ENCODE measurements at places on chromosomes 5 and 9.

DNA sequence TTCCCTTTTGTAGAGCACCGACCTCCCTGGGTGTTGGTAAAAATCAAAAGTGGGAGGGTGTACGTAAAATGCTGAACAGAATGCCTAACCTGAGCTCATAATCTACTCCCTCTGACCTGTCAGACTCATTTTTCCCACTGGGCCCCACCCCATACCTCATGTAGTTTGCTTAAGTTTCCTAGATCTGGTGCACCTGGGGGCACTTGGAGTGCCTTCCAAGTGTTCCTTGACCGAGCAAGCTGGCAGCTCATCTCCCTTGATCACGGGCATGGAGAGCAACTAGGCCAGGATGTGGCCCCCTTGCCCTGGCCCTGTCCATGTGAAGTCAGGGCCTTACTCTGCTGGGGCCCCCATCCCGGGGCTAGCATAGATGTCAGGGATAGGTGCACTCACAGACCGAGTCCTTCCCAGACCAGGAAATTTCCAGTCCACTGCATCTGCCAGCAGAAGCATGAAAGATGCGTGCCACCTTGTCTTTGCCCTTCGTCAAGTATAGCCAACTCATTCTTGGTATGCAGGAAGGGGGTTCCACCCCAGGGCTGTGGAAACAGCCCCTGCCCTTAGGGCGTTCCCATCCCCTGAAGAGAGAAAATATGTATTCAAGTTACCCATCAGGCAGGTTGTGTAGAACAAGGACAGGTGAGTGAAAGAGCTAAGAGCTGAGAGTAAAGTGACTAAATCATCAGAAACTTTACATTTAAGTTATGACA, 41.9 kb downstream of the SLC22A5 start:
- no peak for DNase-seq

GRCh38 chr5:176171171-176171760, 67.0 kb upstream of the SIMC1 start:
- DNase-seq: no peak

DNA sequence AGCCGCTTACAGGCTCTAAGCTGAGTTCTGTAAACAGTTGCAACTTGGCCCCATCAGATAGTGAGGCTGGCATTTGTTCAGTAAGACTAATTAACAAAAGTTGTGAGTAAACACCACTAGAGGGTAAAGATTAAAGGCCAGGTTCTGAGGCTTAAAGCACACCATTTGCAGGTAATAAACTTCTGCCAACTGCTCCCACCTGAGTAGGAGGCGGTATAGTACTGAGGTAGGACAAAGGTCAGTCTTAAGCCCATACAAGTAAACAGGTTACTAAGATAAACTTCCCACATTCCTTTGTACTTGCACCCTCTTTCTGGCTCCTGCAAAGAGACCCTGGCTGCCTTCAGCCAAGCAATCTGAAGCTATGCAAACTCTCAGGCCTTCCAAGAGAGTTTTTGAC, 419.6 kb downstream of the DNAH5 start:
- DNase-seq: no peak

DNA sequence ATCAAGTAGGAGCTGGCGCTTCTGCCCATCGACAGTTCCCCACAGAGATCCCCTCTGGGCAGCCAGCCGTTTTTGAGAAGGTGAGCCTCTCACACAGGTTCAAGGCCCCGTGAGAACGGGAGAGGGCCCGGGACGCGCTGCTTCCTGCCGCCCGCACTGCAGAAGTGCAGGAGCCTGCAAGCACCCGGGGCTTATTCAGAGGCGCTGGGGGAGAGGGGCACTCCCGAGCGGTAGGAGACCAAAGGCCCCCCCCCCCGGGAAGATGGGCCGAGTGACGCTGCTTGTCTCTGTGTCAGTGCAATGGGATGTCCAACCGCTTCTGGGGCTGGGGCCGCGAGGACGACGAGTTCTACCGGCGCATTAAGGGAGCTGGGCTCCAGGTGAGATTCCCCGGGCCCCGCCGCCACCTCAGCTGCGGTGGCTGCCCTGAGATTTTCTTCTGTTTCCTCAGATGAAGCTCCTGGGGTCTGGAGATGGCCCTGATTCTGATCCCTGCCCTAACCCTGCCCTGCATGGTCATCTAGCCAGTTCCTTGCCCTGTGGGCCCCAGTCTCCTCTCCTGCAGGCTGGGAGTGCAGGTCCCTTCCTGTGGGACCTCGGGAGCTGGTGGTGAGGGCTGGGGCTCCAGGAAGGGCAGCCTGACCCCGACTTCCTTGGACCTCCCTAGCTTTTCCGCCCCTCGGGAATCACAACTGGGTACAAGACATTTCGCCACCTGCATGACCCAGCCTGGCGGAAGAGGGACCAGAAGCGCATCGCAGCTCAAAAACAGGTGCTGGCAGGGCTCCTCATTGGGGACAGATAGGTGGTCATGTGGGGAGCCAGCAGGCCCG, 8.5 kb downstream of the B4GALT7 start:
- no peak for DNase-seq

DNA sequence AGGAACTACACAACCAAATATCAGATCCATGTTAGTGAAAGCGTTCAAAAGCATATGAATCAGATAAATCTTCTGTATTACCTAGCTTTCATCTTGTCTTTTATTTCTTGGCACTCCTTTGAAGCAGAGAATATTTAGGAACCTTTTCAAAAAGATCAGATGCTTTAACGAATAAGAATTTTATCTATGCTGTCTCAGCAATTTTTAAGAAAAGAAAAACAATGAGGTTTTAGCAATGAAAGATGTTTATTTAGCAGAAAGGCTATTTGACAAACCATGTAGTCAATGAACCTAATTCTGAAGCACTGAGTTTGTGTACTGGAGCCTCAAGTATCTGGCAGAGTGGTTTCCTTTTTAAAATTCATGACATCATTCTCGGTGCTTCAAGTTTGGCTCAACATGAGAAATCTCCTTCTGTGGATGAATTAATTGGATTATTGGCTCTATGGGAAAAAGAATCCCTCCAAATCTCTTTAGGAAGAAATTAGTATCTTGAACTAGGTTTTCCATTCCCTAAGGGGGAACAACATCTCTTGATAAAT, 534.7 kb downstream of the CAAP1 start:
- no peak for DNase-seq

DNA sequence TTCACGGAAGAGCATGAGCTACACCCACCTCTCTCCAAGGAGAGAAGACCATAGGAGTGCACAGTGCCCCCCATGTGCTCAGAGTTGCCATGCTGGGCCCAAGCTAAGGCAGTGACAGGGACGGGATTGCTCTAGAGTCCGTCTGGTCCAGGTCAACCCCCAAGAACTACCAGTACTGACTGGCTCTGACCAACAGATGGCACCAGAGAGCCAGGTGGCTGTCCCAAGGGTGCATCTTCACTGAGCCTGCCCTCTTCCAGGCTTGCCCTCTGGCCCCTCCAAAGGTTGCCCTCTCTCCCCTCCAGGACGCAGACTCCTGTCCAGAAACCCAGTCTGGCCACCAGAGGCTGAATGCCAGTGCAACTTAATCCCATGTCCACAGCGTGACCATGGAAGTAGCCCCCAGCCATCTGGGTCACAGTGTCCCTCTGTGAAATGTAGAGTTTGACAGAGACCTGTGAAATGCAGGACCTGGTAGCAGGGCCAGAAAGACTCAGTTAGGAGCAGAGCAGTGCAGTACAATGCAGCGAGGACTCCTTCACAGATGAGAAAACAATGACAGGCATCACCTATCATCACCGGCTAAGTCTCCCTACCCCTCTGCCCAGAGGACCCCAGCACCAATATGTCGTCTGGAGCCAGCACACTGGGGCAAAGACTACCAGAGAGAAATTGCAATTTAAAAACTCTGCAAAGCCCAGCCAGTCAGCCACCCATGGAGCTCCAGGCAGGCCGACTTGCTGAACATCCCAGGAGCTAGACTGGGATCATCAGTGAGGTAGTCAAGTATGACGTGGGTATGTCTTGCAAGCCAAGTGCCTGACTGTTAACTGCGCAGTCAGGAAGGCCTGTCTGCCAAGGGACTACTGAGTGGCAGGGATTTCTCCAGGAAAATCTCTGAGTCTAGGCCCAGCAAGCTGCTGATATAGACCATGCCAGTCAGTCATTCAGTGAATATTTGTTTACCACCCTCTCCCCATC, 7.7 kb upstream of the SKP1 start:
- DNase-seq: peak; percentile 61

GRCh38 chr5:154947778-154948177, 6.9 kb downstream of the MRPL22 start:
- DNase-seq: no peak

GRCh38 chr9:123069010-123069481, 35.6 kb downstream of the GPR21 start:
- no peak for DNase-seq

DNA sequence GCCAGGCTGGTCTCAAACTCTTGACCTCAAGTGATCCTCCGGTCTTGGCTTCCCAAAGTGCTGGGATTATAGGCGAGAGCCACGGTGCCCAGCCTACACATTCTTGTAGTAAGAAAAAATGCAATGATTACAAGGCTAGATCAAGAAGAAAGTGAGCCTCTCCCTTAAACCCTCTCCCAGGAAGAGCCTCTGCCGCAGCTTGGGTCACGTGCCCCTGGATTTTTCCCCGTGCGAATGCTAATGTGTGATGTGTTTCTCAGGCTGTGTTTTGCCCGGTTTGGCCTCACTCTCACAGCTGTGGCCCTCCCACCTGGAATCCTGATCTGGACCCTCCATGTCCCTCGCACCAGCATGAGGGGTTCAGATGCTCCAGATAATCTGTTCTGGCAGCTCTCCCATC, 6.9 kb downstream of the PLPP7 start:
- no peak for DNase-seq

DNA sequence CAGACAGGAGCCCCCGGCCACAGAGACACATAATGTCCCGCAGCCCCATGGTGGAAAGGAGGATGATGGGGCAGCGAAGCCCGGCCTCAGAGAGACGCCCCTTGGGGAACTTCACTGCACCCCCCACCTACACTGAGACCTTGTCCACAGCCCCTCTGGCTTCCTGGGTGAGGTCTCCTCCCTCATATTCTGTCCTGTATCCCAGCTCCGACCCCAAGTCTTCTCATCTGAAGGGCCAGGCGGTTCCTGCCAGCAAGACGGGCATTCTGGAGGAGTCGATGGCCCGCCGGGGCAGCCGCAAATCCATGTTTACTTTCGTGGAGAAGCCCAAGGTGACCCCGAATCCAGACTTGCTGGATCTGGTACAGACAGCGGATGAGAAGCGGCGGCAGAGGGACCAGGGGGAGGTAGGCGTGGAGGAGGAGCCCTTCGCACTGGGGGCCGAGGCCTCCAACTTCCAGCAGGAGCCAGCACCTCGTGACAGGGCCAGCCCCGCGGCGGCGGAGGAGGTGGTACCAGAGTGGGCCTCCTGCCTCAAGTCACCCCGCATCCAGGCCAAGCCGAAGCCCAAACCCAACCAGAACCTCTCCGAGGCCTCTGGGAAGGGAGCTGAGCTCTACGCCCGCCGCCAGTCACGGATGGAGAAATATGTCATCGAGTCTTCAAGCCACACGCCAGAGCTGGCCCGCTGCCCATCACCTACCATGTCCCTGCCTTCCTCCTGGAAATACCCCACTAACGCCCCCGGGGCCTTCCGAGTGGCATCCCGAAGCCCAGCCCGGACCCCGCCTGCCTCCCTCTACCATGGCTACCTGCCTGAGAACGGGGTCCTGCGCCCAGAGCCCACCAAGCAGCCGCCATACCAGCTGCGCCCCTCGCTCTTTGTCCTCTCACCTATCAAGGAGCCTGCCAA, 8.9 kb downstream of the SYNPO start:
- no peak for DNase-seq

GRCh38 chr9:77602852-77603251, 45.3 kb downstream of the GNA14 start:
- no peak for DNase-seq

GRCh38 chr9:15724016-15724415, 171.2 kb downstream of the CCDC171 start:
- DNase-seq: no peak

DNA sequence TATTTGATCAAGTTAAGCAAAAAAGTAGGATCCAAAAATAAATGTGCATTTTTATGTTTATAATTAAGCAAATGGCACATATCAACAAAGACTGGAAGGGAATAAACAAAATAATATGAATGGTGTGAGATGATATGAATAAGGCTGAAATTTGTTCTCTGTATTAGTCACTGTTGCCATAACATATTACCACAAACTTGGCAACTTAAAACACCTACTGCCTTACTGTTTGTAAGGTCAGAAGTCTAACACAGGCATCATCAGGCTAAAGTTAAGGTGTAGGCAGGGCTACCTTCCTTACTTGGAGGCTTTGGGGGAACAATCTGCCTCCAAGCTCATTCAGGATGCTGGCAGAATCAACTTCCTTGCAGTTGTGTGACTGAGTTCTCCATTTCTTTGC, 19.3 kb downstream of the PGGT1B start:
- no peak for DNase-seq

GRCh38 chr5:40654377-40654991, 25.2 kb upstream of the PTGER4 start:
- no peak for DNase-seq

DNA sequence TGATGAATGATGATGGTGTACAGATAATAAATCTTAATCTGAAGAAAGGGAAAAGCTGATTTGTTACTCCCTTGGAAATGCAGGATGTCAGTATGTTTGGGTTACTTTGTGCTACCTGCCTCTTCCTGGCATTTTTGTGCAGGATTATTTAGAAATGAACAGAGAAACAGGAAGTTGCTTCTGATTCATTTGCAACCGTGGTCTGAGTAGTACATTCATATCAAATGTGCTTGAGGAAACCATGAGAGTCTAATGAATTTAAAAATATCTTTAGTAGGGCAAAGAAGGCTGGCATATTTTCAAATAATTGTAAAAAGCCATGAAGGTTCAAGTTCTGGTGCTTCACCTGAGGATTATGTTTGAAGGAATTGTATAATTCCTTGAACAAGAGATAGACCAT, 391.6 kb downstream of the TMEM161B start:
- DNase-seq: no peak

DNA sequence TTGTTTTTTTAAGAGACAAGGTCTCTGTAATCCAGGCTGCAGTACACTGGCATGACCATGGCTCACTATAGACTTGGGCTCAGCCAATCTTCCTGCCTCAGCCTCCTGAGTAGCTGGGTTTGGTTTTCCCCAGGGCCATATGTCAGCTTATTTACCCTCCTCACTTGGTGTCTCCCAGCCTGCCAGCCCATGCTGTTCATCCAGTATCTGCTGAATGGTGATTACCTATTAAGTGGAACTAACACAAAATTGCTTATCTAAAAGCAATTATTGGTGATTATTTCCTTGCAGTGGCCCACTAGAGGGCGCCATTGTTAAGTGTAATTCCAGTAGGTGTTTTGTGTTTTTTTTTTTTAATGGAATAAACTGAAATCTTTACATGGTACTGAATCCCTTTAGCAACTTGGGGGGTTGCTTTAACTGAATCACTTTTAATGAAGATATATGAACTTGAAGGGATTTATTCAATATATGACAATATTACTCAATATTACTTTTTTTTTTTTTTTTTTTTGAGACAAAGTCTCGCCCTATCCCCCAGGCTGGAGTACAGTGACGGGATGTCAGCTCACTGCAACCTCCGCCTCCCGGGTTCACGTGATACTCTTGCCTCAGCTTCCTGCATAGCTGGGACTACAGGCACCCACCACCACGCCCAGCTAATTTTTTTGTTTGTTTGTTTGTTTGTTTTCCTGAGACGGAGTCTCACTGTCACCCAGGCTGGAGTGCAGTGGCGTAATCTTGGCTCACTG, 13.8 kb downstream of the EXOSC2 start:
- peak; percentile 62 for DNase-seq

GRCh38 chr5:65103756-65104440, 335.2 kb downstream of the CWC27 start:
- DNase-seq: no peak

- DNase-seq: no peak
Observed at GRCh38 chr5:94693043-94693822, 74.8 kb downstream of the SLF1 start.

GRCh38 chr9:70613024-70613768, 198.7 kb upstream of the KLF9 start:
- DNase-seq: no peak

Data from stimulated activated CD4-positive, alpha-beta T cell treated with anti-CD3 and anti-CD28 coated beads, Interleukin-4, amount 100 ng/mL, for 48 hours (primary cell).